ENCODE measurements at places on chromosomes 6 and 20. TPM values are rescaled to one million over a fixed set of nuclear protein-coding genes. Genes with fewer than 3 reads are reported as not detected.

The GRM1 gene
- total RNA-seq: not detected

The C20orf202 gene
- total RNA-seq: 0.60 TPM

- DNase-seq: no peak
These were observed 50.7 kb downstream of the CLIC5 start for GRCh38 chr6:45965007-45965406.

DNA sequence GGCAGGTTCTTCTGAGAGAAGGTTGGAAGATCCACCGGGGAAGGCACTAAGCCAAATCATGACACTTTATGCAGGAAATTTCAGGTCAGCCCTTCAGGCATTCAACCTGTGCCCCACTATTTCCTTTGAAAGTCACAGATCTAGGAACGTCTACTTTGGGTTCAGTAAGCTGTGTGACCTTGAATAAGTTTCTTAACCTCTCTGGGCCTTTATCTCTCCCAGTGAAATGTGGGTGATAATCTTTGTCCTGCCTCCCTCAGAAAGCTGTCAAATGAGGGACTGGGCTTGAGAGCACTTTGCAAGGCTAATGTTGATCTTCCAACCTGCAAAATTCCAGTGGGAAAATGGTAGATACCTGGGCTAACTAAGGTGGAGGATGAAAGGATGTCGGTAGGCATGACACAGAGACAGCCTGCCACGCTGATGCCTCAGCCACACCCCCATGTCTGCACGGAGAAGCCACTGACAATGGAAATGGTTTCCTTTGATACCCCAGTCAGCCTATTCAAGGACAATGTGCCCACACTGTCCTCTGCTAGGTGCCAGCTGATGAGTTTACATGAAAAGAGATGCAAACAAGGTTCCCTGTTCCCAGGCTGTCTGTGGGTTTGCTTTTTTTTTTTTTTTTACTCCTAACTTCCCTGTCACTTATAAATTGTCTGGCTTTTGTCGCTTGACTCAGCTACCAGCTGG is 9.3 kb downstream of the BNIP5 start:
- DNase-seq: no peak

Data from natural killer cell (primary cell).